ENCODE measurements at places on chromosomes 3 and 15. TPM values are rescaled to one million over a fixed set of nuclear protein-coding genes. Genes with fewer than 3 reads are reported as not detected.

GRCh38 chr15:94416820-94417219, 185.5 kb downstream of the MCTP2 start:
- no peaks in the 10 kb centered on the region for H3K36me3 ChIP-seq
- H3K27ac ChIP-seq: no peak overlapping the region
- no peaks in the 10 kb centered on the region for H3K27me3 ChIP-seq

Gene AGBL1
- total RNA-seq: 0.23 TPM

- H3K27ac ChIP-seq: no peak overlapping the region
- DNase-seq: peak; percentile 76
- H3K36me3 ChIP-seq: no peaks in the 10 kb centered on the region
- no peak overlapping the region for H3K4me3 ChIP-seq
- H3K4me1 ChIP-seq: no peaks in the 10 kb centered on the region
- H3K27me3 ChIP-seq: no peaks in the 10 kb centered on the region
Measured at GRCh38 chr15:85289677-85290365, 90.6 kb upstream of the AKAP13 start.

Gene COL8A1
- total RNA-seq: 8.0 TPM

Gene CX3CR1
- 2.7 TPM for total RNA-seq

Gene TM4SF4
- total RNA-seq: not detected

DNA sequence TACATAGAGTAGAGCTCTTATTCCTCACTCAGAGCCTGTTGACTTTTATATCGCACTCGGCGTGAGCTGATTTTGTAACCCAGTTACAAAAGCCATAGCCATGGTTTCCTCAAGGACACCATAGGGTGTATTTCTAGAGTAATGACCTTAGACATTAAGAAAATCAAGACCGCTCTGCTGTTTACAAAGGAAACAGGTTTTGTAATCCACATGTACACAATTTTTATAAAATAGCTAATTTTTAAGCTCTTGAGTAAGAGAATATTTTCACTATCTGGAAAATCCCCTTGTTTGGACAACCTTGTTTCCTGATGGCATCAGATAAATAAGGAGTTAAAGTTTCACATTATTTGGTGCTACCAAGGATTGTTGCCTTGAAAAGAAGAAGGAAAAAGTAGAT, 104.7 kb downstream of the PGPEP1L start:
- H3K27me3 ChIP-seq: no peaks in the 10 kb centered on the region
- H3K36me3 ChIP-seq: no peaks in the 10 kb centered on the region
- no peak for DNase-seq
- H3K4me3 ChIP-seq: no peak overlapping the region
- no peak overlapping the region for H3K27ac ChIP-seq
- peaks cover 5% of the 10 kb centered on the region for H3K4me1 ChIP-seq

GRCh38 chr15:33135355-33135781, 59.1 kb downstream of the FMN1 start:
- H3K4me1 ChIP-seq: no peaks in the 10 kb centered on the region
- H3K36me3 ChIP-seq: no peaks in the 10 kb centered on the region
- H3K4me3 ChIP-seq: no peak overlapping the region
- H3K27me3 ChIP-seq: no peaks in the 10 kb centered on the region
- DNase-seq: no peak
- H3K27ac ChIP-seq: no peak overlapping the region

DNA sequence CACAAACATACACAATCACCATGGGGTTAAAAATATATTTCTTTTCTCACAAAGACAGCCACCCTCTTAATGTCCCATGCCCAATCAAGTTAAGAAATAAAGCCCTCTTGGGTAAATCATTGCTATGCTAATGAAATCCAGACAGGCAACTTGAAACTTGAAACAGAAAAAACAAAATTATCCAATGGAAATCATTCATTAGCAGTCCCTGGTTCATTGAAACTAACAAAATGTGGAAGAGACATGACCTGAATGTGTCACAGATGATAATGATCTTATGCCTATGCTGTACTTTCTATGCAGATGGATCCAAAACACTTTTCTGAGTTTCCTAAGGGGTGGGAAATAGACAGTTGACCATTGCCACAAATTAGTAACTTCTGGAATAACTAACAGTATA, 983.7 kb downstream of the MCTP2 start:
- no peak overlapping the region for H3K4me3 ChIP-seq
- no peaks in the 10 kb centered on the region for H3K36me3 ChIP-seq
- no peaks in the 10 kb centered on the region for H3K4me1 ChIP-seq
- H3K27me3 ChIP-seq: no peaks in the 10 kb centered on the region
- no peak for DNase-seq
- H3K27ac ChIP-seq: no peak overlapping the region
